ENCODE measurements at places on chromosomes 16 and 17.

- no peak for DNase-seq
Observed at GRCh38 chr16:64545768-64546167, 576.1 kb downstream of the CDH11 start.

DNA sequence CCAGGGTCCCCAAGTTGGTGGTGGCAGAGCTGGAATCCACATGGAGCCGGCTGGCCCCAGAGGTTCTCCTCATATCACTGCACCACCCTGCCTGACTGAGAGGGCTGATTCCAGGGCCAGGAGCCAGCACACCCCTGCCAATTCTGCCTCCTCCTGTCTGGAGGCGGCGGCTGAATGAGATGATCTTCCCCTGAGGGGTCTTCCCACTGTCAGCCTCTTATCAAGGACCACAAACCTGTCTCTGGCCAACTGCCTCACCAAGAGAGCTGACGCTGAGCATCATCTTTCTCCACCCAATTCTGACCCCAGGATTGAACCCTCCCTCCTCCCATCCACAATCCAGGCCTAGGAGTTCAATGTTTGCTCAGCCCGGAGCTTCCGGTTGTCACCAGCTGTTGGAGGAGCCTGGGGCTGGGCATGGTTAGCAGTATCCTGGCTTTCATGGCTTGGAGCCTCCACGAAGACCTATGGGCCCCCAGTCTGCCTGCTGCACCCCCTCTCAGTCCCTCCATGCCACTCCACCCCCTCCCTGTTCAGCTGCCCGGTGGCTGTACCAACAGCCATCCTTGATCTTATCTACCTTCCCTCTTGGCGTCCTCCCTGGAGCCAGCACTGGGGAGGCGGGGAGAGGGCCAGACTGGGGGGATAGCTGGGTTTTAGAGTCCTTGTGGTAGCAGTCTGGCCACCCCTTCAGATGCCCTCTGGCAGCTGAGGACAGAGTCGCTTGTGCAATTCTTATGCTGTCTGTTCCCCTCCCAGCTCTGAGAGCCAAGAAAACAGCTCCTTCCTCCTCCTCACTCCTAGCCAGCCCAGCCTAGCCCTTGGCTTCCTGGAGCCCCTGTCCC lies 25.6 kb downstream of the ABCC3 start:
- DNase-seq, result no peak

GRCh38 chr17:81350320-81350890 lies 44.9 kb upstream of the BAHCC1 start:
- no peak for DNase-seq

DNA sequence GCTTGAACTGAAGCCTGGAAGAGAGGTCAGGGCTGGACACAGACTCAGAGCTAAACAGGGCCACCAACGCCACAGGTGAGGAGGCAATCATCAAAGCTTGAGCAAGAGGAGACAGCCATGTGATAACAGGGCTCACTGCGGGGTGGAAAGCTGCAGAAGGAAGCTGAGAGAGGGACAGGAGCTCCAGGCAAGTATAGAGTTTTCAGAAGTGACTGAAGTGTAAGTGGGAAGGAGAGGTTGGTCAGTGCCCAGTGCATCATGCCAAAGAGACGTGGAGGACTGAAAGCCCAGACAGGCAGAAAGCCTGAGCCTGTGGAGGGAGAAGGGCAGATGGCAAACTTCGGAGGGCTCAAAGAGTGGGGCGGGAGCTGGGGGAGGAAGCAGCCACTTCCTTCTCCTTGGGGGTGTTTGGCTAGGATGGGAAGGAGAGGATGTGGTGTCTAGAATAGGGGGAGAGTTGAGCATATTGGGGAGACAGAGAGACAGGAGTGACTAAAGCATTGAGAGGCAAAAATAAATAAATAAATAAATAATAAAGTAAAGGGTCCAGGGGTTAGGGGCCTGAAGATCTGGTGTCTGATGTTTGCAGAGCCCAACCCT lies 2.6 kb downstream of the KIFC3 start:
- no peak for DNase-seq

DNA sequence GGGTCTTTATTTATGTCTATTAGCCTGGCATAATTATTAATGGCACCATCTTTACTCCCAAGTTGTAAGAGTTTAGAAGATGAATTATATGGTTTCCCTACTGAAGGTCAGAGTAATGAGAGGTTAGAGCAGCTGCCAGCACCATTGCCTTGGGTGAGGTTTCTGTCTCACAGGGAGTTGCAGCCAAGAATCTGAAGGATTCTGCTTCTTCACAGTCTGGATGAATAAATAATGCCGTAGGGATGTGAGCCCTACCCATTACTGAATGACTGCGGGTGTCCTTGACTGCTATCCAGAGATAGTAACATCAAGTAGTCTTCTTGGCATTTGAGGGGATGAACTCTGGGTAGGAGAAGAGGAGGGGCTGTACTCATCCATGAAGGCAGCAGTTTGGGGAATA lies 52.8 kb upstream of the SMIM36 start:
- no peak for DNase-seq

GRCh38 chr17:7465597-7466275 lies 13.7 kb downstream of the ZBTB4 start:
- DNase-seq, result no peak

GRCh38 chr17:38947189-38947588 lies 20.0 kb downstream of the FBXO47 start:
- DNase-seq, result no peak

GRCh38 chr17:12348476-12348875 lies 317.2 kb upstream of the MYOCD start:
- DNase-seq, result no peak

- no peak for DNase-seq
Observed at GRCh38 chr17:39677542-39678339, 9.5 kb downstream of the PNMT start.

DNA sequence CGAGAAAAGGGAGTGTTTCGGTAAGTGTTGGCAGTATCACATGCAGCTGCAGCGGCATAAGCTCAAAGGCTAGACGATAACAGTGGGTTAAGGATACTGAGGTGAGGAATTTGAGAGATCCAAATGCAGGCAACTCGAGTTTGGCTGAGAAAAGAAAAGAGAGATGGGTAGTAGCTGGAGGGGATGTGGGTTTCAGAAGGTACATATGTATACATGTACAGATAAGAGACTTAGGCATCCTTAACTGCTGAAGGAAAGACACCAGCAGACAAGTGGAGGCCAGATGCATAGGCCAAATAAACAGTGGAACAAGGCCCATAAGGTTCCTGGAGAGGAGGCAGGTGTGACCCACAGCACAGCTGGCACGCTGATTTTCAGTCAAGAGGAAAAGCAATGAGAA lies 86.6 kb upstream of the NETO2 start:
- DNase-seq, result no peak

DNA sequence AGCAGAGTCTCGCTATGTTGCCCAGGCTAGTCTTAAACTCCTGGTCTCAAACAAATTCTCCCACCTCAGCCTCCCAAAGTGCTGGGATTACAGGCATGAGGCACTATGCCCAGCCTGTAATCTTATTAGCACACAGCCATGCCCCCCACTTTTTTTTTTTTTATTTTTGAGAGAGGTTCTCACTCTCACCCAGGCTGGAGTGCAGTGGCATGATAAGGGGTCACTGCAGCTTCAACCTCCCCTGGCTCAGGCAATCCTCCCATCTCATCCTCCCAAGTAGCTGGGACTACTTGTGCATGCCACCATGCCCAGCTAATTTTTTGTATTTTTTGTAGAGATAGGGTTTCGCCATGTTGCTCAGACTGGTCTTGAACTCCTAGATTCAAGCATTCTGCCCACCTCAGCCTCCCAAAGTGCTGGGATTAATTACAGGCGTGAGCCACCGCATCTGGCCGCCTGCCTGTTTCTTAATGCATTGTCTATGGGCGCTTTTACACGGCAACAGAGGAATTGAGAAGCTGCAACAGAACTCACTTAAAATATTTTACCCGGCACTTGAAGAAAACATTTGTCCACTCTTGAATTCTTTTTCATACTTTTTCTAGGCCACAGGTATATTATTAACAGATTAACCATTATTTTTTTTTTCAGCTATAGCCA lies 8.8 kb upstream of the CEP20 start:
- DNase-seq, result no peak

GRCh38 chr17:69471406-69471805 lies 56.9 kb downstream of the MAP2K6 start:
- DNase-seq, result no peak

DNA sequence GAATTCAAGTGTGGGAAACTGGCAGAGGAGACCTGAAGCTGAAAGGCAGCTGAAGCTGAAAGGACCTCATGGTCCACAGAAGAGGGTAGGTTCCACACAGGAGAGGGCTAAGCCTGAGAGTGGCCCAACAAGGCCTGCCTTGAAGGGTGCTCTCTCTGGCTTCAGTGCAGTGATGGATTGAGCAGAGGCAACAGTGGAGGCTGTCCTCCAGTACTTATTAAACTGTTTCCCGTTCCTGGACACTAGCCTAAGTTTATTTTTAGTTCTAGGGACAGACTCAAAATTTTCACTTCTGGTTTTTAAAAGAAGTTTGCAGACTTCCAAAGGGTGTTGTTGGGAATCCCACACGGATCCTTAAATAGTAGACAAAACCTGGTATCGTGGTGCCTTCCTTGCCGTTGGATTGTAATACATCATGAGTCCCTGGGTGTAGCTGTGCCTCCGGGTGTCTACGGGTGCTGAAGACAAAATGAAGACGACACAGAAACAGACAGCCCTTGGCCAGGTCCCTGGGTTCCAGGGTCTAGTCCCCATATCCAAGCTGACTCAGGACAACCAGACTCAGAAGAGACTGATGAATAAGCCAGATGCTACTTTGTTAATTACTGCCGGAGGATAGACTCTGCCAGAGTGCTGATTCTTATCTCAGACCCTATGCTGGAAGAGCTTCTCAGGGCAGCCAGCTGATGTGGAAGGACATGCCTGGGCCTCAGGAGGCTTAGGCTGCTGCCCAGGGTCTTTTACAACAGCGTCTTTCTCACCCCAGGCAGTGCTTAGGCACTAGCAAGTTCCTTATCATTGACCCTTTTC lies 7.1 kb upstream of the CMTM4 start:
- DNase-seq, result no peak

DNA sequence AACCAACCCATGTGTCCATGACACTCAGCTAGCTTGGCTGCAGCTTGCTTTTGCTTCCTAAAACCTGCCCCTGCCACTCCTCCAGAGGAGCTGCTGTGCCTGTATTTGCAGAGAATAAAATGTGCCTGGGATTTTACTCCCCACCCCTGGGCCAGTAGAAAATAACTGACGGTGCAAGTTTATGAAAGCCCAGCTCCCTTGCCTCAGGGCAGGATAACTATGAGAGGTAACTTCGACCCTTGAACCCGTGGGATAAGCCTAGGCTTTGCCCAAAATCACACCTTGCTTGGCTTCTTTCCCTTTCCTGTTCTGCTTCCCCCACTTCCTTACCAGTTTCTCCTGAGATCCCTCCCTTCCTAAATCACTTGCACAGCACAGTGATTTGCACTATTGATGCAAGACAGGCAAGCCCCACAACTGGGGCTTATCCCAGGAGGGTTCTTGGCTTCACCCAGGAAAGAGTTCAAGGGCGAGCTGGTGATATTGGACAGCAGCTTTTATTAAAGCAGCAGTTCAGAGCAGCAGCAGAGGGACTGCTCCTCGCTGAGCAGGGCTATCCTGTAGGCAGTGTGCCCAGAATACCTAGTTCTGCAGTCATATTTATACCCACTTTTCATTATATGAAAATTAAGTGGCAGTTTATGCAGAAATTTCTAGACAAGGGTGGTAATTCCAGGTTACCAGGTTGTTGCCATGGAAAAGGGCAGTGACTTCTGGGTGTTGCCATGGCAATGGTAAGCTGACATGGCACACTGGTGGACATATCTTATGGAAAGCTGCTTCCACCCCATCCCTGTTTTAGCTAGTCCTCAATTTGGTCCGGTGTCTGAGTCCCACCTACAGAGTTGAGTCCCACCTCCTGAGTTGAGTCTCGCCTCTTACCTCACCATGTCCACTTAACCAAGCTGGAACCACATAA lies 6.3 kb upstream of the ERCC4 start:
- DNase-seq, result no peak

DNA sequence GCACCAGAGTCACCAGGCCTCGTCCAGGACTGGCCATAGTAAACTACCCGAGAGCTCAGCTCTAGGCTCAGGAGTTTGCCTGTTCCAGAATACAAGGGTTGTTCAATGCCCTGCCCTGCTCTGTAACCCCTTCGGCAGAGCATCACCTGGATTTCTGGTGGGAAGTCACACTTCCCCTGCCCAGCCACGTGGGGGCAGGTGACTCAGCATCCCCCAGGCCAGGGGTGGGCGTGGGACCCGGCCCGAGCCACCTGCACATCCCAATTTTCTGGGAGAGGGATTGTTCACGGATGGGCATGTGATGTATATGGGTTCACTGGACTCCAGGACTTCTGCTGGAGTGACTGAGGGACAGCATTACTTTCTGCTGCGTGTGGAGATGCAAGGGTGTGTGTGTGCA lies 25.8 kb downstream of the COX4I1 start:
- DNase-seq, result no peak

DNA sequence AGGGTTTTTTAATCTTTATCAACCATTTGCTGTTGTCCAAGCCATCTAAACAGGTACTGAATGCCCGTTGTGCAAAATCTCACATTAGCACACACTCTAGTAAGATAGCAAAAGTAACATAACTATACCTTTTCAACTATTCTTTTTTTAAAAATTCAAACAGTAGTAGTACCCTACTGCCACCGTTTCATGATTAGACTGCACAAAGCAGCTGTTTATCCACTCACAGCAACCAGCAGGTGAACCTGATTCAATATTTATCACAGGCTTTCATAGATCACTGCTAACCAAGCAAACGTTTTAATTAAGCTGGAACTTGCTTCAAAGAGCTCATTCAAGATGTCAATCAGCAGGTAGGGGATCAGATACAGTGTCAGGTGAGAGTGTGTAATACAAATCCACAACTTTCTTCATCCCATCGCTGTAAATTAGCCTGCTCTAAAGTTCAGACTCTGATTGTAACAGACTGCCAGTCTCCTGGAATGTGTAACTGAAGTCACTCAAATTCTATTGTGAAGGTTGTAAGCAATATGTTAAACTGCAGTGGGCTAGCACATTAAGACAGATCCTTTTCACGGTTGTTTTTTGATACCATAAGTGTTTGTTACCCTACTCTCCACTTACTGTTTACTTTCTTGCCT lies 47.3 kb downstream of the BRIP1 start:
- DNase-seq, result no peak

DNA sequence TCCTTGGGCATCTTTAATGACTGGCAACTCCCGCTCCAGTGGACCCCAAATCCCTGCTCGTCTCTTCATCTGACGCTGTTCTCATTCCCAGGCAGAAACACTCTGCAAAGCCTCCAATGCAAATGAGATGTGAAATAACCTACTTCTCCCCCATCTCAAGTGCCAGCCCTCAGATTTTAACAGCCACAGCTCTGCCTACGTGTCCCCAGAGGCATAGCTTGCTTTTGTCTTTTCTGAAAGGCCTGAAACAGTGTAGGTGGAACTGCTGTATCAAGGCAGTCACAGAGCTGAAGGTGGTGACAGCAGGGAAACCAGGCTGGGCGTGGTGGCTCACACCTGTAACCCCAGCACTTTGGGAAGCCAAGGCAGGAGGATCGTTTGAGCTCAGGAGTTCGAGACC lies 14.7 kb downstream of the RPH3AL start:
- DNase-seq, result no peak

- no peak for DNase-seq
Observed at GRCh38 chr17:336110-337021, 16.2 kb downstream of the RPH3AL start.
